ENCODE measurements at places on chromosomes 7 and 10.

- peak; percentile 66 for DNase-seq
Measured at GRCh38 chr10:126458466-126458865, 70.2 kb upstream of the ADAM12 start.

- DNase-seq, result no peak
Measured at GRCh38 chr10:47189802-47190201, 110.2 kb upstream of the GDF10 start.

DNA sequence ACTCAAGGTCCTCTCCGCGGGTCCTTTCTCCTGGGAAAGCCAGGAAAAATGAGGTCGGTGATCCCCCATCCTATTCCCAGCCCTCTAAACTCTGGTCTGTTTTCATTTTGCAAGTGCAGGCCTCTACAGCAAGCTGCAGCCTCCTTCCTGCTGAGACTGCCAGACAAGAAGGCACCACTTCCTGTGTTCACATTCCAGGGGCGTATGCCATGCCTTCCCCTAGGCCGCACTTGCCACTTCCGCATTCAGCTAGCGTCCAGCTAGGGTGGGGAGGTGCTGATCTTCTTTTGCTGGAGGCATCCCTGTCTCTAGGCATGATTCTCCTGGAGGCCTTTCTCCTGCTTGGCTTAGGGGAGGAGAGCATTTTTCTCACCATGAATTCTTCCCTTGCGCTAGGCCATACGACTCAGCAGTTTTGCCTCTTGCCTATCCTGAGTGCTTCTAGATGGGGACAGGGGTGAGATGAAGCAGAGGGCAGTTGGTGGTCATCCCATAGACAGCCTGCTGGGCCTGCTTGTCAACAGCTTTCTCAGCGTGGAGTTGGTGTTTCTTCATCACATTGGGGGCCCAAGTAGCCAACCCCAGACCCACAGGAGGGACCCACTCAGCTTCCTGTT is 328.9 kb downstream of the RPS24 start:
- no peak for DNase-seq

GRCh38 chr10:71349406-71349805 is 30.3 kb downstream of the SLC29A3 start:
- DNase-seq, result no peak

DNA sequence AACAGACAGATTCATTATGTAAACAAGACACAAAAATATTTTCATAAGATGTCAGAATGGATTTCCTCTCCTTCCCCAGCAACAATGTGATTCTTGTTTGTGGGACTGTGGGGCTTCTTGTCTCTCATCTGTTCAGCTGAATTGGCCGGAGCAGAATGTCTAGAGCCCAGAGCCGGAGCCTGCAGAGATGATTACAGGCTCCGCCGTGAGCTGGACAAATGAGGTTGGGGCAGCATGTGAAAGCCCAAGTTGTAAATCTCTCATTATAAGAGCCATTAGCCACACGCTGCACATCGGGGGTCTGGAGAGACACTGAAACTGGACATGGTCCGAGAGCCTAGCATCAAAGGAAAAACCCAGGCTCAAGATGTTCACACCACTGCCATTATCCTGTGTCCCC is 137.0 kb upstream of the ADAM12 start:
- no peak for DNase-seq

GRCh38 chr10:74314166-74314565 is 163.1 kb downstream of the ADK start:
- peak; percentile 47 for DNase-seq

DNA sequence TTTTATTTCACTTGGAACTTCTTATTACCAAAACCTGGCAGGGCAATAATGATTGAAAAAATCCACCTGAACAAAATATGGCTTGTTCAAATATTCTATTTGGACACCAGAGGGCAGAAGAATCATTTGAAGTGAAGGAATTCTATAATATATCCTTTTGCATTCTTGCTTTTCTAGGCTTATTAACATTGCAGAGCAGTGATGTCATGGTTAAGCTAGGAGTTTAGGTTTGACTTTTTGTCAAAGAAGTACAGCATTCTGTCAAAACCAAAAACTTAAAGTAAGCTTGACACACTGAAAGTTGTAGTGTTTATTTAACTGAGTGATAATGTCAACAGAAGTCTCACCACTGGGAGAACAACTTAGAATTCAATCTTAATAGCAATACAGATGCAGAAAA is 156.0 kb downstream of the SEMA3D start:
- peak; percentile 81 for DNase-seq

DNA sequence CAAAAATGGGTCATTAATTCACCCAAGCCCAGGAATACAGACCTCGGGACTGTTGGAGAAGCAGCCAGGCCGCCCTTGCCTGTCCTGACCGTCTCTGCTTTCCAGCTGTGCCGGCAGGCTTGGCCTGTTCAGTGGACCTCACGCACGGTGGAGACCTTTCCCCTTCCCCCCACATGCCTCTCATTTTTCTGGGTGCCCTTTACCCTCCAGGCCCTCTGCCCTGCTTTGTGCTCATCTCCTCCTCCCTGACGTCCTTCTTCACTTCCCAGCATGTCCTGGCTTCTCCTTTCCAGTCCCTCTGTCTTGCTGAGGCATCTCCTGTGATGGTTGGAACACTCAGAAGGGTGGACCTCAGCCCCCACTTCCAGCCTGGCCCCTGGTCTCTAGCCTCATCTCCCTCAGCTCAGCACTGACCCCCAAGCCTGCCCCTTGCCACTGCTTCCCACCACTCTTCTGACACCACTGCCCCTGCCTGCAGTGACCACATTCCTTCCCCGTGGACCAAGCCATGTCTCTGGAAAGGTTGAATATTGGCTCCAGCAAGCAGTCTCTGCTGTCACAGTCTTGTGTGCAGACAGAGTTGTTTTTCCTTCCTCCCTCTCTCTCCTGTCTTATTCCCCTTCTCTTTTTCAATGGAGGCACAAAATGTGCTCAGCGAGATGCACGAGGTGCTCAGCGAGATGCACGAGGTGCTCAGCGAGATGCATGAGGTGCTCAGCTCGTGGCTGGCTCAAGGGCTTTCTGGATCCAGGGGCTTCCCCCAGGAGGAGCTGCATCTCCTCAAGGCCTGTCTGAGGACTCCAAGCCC is 14.9 kb downstream of the BAG3 start:
- no peak for DNase-seq

GRCh38 chr10:116548301-116548700 is 2.6 kb downstream of the PNLIP start:
- DNase-seq, result no peak

GRCh38 chr7:366161-366803 is 76.3 kb downstream of the FOXL3 start:
- DNase-seq, result no peak

- DNase-seq, result no peak
Measured at GRCh38 chr7:5477723-5478531, 54.3 kb upstream of the TNRC18 start.

- DNase-seq, result peak; percentile 68
Measured at GRCh38 chr10:10798102-10798863, 219.4 kb upstream of the CELF2 start.

DNA sequence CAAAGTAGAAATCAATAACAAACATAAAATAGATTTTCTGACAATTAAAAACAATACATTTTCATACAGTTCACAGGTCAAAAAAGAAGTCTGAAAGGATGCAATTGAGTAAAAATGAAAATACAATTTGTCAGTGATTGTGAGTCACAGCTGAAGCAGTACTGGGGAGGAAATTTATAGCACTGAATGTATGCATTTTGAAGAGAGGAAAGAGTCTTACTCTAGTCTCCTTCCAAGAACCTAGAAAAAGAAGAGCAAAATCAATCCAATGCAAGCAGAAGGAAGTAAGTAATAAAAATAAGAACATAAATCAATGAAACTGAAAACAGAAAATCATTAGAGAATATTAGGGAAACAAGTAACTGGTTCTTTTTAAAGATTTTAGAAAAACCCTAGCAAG is 507.2 kb upstream of the IGFBP3 start:
- DNase-seq, result no peak

DNA sequence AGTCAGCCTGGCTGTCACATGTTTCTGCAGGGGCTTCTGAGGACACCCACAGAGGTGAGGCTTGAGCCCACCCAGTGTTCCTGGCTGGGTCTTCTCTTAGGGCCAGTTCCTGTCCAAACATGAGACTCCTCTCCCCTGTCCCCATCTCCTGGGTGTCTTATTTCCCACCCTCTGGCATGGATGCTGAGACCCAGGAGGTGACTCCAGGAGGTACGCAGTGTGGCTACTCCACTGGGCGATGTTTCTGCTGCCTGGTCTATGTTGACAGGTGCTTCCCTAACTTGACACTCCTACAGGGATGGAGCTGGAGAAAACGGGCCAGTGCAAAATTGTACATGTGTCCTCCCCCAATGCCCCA is 26.3 kb upstream of the LOXL4 start:
- no peak for DNase-seq

DNA sequence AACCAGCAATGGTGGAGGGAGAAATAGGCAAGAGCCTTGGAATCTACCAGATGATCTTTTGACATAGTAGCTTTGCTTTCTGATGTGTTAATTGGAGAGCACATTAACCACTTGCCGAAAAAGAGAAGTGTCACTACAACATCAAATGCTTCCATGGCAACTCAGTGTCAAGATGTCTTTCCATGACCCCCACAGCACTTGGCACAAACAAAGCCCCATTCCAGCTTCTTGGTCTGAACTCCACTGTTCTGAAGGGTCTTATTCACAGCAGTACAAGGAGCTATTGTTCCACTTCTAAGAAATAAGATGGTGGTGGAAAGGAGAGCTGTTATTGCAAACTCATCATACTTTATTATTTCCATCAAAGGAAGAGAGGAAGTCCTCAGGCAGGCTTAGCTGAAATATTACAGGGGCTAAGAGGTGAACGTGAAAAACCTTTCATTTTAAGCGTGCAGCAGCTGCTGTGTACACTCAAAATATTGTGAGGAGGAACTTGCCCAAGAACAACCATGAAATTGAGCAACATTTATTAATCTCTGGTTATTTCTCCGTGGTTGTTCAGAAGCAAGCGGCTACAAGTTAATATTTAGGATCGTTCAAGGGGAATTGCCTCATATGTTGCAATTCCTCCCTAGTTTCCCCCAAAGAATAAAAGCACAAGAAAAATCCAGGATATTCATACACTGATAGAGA is 354.8 kb upstream of the CELF2 start:
- peak; percentile 12 for DNase-seq

DNA sequence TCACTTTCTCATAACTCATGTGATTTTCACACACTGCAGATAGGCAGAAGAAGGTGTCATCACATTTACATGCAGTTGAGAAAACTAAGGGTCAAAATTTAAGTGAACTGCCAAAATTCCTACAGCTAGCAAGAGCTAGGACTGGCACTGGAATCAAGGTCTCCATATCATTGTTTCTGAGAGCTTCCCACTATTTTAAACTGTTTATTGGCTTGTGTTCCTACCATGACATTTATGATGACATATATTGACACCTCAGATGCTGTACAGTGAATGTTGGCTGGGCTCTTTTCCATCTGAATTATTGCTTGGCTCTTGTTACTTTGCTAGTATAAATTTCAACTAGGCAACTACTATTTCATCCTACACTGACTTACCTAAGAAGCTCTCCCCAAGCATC is 2.0 kb downstream of the THSD7A start:
- no peak for DNase-seq

GRCh38 chr10:97771913-97772823 is at the start of gene SFRP5:
Gene SFRP5 (minus strand): TSS chr10:97771999. CDS start chr10:97771833, 166 bp downstream.
- no peak for DNase-seq

DNA sequence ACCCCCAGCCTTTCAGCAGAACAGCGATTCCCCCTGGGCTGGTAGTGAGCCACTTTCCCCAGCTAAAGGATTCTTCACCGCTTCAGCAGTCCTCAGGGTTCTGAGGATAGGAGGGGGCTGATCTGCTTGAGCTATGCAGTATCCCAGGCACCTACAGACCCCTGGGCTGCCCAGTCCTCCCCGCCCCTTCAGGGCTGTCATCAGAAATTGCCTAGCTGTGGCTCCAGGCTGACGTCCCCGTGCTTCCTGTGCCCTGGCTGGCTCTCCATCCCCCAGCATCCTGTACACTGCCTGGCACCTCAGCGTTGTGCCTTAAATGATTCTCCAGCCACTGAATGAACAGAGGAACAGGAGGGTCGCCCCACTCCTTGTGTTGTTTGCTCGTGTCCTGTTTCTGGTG is 38.4 kb upstream of the CDH23 start:
- DNase-seq, result no peak

DNA sequence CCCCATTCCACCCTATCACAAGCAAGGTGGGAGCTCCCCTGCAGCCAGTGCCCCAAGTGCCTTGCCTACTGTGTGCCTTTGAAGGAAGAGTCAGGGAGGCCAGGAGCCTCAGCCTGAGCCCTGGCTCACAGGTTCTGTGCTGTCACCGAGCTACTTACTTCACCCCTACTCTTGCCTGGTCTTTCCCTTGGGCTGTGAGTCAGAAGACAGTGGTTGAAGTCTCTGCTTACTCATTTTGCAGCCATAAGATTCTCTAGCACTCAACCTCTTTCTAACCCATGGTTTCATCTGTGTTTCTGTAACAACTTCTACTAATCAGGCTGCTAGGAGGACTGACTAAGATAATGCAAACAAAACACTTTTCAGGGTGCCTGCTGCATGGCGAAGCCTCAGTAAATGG is 114.5 kb downstream of the PLCE1 start:
- DNase-seq, result peak; percentile 63

DNA sequence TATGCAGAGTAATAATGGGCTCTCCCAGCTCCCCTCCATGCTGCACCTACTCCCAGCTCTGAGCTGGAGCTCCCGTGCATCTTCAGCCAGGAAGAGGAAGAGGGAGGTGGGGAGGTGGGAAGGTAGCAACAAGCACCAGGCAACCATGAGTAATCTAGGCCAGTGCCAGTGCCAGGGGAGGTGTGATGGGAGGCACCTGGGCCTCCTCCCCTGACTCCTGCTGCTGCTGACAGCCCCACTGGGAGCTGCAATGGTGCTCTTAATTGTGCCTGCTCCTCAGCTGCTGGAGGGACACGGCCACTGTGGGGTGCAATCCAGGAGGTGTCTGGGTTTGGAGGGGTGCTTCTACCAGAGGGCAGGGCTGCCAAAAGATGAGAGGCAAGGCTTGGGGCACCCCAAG is 243.0 kb downstream of the PLXNA4 start:
- no peak for DNase-seq

DNA sequence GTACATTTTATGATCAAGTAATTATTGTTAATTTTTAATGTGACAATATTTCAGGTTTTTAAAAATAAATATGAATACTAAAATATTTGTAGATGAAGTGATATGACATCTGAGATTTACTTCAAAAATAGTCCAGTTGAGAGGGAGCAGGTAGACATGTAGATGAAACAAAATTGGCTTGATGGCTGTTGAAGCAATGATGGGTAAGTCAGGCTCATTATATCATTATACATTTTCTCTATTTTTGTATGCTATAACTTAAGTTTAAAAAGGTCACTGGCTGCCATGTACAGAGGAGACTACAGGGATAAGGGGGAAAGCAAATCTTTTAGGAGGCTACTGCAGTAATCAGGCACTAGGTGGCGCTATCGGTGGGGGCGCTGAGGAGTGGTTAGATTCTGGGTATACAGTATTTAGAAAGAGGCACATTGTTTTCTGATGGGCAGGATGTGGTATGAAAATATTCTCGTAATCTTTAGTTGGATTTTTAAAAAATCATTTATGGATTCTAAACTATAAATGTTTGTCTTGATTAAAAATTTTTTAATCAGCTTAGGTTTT is 189.8 kb upstream of the IMMP2L start:
- DNase-seq, result peak; percentile 63

Data from fibroblast of the aortic adventitia (primary cell).